ENCODE measurements at places on chromosomes 11 and 22.

DNA sequence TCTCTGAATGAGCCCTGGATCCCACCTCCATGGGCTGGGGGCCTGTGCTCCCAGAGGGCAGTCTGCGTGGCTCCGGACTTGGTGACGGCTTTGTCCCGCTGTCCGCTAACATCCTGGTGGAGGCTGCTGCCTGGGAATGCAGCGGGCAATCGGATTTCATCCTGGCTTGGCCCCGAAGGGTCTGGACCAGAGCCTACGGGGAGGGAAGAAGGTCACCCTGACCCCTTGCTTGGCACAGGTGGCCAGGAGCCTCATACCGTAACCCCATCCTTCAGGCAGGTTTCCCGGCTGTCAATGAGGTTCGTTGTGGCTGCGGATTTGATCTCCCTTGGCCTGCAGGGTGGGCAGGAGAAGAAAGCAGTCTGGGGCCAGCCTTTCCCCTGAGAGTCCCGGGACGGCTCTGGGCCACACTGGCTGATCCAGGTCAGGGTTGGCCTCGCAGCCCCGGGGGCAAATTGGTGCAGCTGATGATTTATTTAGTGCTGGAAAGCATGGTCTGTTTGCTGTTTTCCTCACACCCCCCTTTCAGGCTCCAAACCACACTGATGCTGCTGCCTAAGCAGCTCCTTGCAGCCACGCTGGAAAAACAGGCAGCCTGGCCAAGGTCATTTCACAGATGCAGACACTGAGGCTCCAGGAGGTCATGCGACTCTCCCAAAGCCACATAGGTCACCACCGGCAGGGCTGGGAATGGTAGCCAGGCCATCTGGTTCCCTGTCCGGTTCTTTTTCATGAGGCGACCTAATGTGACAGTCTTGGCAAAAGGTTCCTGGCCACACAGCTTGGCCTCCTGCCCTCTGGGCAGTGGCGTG lies 15.0 kb downstream of the PRDM11 start:
- no peak for DNase-seq

- no peak for DNase-seq
Measured at GRCh38 chr11:134759855-134760254, 347.8 kb upstream of the B3GAT1 start.

DNA sequence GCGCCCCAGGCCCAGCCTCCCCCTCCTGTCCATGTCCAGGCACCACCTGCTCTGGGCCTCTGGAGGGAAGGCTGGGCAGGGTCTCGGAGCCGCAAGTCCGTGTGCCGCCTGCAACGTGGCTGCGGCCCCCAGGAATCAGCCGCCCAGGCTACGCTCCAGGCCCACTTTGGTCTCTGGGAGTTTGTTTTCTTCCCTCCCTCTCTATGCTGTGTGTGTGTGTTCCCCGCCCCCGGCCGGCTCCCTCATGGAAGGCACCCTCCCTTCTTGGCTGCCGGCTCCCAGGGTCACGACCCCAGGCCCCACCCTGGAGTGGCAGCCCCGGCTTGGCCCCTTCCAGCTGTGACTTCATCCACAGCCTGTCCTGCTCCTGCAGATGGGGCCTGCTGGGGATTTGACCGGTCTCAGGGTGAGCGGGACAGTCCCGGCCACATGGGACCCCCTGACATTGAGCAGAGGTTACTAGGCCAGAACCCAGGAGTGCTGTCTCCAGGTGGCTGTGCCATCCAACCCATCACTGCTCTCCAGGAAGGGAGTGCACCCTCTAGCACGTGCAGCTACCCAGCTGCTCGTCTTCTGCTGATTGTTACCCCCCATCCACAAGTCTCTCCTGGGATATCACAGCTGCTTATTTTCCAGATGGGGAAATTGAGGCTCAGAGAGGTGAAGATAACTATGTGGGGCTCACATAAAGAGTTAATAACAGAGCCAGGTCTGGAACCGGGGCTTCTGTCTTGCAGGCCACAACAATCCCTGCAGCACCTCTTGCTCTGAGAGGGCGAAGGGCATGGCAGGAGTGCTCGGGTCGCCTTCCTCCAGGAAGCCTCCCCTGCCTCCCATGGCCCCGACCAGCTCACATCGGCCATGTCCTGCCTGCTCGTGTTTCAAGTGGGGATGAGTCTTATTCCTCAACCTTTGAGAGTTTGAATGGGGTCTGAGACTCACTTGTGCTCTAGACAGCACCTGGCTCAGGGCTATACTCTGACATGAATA lies 2.8 kb upstream of the LIF start:
- DNase-seq, result no peak

- no peak for DNase-seq
Measured at GRCh38 chr11:86641537-86642261, 30.7 kb downstream of the ME3 start.

- DNase-seq, result peak; percentile 54
Measured at GRCh38 chr22:25403811-25404471, 160.5 kb upstream of the GRK3 start.

DNA sequence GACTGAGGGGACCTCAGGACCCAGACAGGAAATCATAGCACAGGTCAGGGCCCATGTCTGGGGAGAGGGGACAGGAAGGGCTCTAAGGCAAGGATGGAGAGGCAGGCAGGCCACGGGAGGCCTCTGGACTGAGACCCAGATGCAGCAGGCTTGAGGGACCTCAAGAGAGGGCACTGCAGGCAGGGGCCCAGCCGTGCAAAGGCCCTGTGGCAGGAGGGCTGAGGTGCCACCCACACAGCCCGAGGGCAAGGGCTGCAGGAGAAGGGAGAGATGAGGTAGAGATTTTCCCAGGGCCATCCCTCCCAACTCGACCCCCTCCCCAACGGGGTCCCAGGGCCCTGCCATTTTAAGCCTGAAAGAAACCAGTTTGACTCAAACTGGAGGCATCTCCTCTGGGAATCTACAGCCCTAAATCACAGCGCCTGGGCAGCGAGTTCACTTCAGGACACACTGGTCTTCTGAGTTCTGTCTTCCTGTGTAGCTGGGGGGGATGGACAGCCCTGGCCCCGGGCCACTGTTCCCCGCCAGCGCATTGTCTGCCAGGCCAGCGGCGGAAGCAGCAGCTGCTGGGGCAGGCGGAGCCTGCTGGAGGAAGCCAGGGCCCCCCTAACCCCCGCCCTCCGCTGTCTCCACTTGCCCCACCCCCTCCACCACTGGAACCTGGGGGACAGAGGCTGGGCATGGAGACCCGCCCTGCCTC lies 20.3 kb upstream of the WNT7B start:
- DNase-seq, result peak; percentile 89

All from GF-D8 (cell line).